ENCODE measurements at places on chromosomes 13 and 19.

- DNase-seq: peak; percentile 47
These were observed at the start of gene PLVAP for GRCh38 chr19:17376935-17377600. PLVAP (minus strand) TSS chr19:17377342; CDS start chr19:17377288, 54 bp downstream.

- DNase-seq: no peak
These were observed 1.1 kb downstream of the KCTD4 start for GRCh38 chr13:45199711-45200110.

DNA sequence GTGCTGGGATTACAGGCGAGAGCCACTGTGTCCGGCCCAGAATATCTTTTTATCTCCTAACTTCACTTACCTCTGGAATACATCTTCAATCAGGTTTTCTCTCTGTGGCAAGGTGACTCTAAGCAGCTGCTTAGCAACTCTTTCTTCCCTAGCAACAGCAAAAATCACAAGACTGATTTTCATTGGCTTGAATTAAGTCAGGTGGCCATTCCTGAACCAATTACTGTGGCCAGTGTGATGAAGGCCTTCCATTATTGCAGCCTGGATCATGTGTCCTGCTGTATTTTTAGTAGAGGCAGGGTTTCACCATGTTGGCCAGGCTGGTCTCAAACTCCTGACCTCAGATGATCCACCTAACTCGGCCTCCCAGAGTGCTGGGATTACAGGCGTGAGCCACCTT lies 9.0 kb upstream of the LTBP4 start:
- no peak for DNase-seq

- DNase-seq: no peak
These were observed 36.4 kb downstream of the RNF6 start for GRCh38 chr13:26185720-26186117.

DNA sequence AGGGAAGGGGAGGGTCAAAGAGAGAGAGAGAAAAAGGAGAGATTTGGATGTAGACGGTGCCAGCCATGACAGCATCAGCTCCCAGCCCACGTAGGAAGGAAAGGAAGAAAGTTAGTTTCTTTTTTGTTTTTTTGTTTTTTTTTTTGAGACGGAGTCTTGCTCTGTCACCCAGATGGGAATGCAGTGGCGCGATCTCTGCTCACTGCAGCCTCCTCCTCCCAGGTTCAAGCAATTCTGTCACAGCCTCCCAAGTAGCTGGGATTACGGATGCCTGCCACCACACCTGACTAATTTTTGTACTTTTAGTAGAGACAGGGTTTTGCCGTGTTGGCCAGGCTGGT lies 27.6 kb downstream of the ELL start:
- no peak for DNase-seq

Data from heart right ventricle (tissue), 16 donors.